Brain microvascular endothelial cell (primary cell): ENCODE measurements at places on chromosomes 3 and 15.

DNA sequence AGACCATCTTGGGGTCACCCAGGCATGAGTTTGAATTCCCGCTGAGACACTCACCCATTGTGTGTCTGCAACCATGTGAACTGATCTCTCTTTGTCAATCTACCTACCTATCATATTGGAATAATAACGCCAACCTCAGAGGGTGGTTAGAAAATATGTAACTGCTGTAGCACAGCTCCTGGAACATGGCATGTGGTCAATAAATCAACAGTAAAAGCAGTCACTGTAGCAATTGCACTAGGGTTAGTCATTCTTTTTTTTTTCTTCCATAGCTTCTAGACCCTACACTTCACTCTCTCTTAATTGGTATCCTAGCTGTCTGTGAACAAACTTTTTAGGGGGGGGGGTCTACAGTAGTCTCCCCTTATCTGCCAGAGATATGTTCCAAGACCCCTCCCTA is 64.2 kb upstream of the SLCO2A1 start:
- no peak for DNase-seq

GRCh38 chr15:92636908-92637481 is 18.6 kb downstream of the FAM174B start:
- no peak for DNase-seq

DNA sequence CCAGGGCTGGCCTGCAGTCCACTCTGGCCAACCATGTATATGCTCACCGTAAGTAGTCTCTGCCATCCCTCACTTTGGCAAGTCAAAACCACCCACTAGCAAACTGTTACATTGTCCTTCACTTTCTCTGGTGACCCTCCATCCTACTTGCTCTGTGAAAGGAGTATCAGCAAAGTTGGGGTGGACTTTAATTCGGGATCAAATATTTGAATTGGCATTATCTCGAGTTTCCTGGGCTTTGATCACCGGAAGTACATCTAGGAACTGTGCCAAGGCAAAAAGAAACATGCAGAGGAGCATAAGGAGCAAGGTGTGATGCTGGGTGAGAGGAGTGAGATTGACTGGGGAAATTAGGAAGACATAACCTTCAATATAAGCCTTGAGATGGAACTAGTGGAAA is 188.9 kb upstream of the P2RY1 start:
- no peak for DNase-seq

- DNase-seq, result no peak
Measured at GRCh38 chr3:37330466-37330865, 156.1 kb upstream of the LRRFIP2 start.

DNA sequence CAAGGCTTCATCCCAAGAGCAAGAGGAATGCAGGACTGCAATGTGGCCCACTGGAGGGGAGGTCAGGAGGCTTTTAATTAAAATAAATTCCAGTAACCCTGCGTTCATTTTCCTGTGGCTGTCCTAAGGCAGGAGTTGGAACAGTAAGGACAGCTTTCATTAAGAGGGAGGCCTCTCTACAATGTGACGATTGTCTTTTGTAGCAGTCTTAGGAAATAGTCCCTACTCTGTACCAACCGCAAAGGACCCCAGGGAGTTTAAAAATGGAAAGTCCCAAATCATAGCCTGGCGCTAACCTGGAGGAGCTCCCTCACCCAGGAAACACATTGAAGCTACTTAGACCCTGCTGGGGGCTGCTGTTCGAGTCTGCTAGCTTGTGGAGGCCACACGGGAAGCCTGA is 62.8 kb downstream of the SYNM start:
- DNase-seq, result no peak

- no peak for DNase-seq
Measured at GRCh38 chr15:42053914-42054313, 33.1 kb upstream of the PLA2G4E start.

- DNase-seq, result no peak
Measured at GRCh38 chr15:77844798-77845446, 212.2 kb upstream of the LINGO1 start.
